ENCODE measurements at places on chromosomes 4 and X. TPM values are rescaled to one million over a fixed set of nuclear protein-coding genes. Genes with fewer than 3 reads are reported as not detected.

Gene AMBN
- not detected for total RNA-seq

Gene FAAH2
- total RNA-seq = 6.6 TPM

Gene MAGEB17
- total RNA-seq = not detected

Gene FGG
- not detected for total RNA-seq

Gene NAP1L5
- total RNA-seq = 2.7 TPM

Gene AFP
- total RNA-seq = 0.56 TPM

Gene FHDC1
- total RNA-seq = 3.6 TPM

Gene TLR3
- total RNA-seq = 2.4 TPM

Gene APLN
- 2.5 TPM for total RNA-seq

Gene FAM53A
- 0.42 TPM for total RNA-seq

Gene FRG2
- not detected for total RNA-seq

Gene ZBTB33
- total RNA-seq = 13.4 TPM

Gene RADX
- total RNA-seq = 2.2 TPM

Gene PPBP
- 3.9 TPM for total RNA-seq

Gene SPANXA2
- total RNA-seq = not detected

Gene VCX2
- not detected for total RNA-seq

Gene MSANTD1
- total RNA-seq = 0.14 TPM

Gene WWC2
- total RNA-seq = 10.6 TPM

Gene HMX1
- total RNA-seq = not detected

Gene ETFDH
- total RNA-seq = 14.2 TPM

Gene GDPD2
- total RNA-seq = 0.19 TPM

Gene MFAP3L
- 2.0 TPM for total RNA-seq

Gene CFAP47
- total RNA-seq = not detected

Gene HSFX3
- total RNA-seq = not detected

Gene PAGE2
- not detected for total RNA-seq

Gene AP1S2
- 12.9 TPM for total RNA-seq

Gene PCDH7
- 13.0 TPM for total RNA-seq

Gene SSX4
- not detected for total RNA-seq

Gene PGRMC2
- total RNA-seq = 9.6 TPM

Gene IGSF1
- total RNA-seq = not detected

Gene TNIP3
- not detected for total RNA-seq

Gene SH3RF1
- total RNA-seq = 12.8 TPM

Gene GC
- total RNA-seq = not detected

Gene APBB2
- 17.0 TPM for total RNA-seq

Gene HS6ST2
- 7.4 TPM for total RNA-seq

Gene APELA
- not detected for total RNA-seq

Gene JCHAIN
- not detected for total RNA-seq

Gene PLAC8
- 4.7 TPM for total RNA-seq

Gene LGI2
- total RNA-seq = not detected

Gene ARHGAP6
- total RNA-seq = 0.14 TPM

Gene DCAF8L2
- not detected for total RNA-seq

Gene ODAPH
- total RNA-seq = not detected

Gene SRPX
- total RNA-seq = 11.2 TPM

Gene NSUN7
- 1.5 TPM for total RNA-seq

Gene TCP11X2
- total RNA-seq = not detected

Gene SLC9A7
- total RNA-seq = 7.2 TPM

Gene ATXN3L
- not detected for total RNA-seq

Gene ESX1
- not detected for total RNA-seq

Gene EDA2R
- 1.7 TPM for total RNA-seq

Gene NLRP2B
- total RNA-seq = not detected

Gene ADAM29
- not detected for total RNA-seq

Gene CWH43
- 9.9 TPM for total RNA-seq

Gene SMIM43
- not detected for total RNA-seq

Gene PABPC5
- 0.07 TPM for total RNA-seq

Gene USP17L28
- total RNA-seq = not detected

Gene IL9R
- total RNA-seq = not detected

Gene ASB5
- total RNA-seq = not detected

Gene EPHA5
- not detected for total RNA-seq

Data from airway epithelial cell (primary cell).